ENCODE measurements at places on chromosomes 5 and 9.

- DNase-seq: no peak
Observed at GRCh38 chr5:11400316-11400715, 503.9 kb downstream of the CTNND2 start.

- peak; percentile 66 for DNase-seq
Observed at GRCh38 chr9:128034821-128035652, 32.1 kb downstream of the NAIF1 start.

DNA sequence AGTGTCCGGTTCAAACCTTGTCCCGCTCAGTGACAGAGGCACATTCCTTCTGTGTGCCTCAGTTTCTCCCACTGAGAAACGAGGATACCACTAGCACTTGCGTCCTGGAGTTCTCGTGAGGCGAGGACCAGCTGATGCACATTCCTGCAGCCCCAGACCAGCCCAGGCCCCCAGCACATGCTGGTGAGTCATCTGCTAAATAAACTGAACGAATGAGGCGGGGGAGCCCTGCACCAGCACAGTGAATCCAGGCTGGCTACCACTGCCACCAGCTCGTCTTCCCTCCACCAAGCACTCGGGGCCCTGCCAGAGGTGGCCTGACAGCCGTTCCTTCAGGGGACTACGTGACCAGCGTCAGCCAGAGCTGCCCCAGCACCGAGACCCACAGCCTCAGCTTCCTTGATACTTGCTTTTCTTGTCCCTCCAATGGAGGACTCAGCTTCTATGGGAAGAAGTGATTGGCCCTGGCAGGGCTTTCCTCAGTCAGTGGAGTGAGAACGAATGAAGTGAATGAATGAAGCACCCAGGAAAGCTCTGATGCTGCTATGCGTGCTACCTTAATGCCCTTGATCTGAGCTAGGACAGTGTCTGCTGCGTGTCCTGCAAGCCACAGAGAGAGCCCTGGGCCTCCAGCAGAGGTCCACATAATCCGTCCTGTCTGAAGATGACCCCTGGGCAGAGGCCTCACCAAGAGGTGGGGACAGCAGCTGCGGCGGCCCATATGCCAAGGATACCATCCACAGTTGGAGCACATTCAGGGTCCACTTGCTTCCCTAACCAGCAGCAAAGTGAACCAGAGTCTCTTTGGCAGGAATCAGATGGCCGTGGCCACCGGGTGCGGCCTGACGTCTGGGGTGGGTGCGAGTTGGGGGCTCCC, 13.5 kb upstream of the BARX1 start:
- no peak for DNase-seq

GRCh38 chr9:123769719-123770118, 160.2 kb downstream of the DENND1A start:
- peak; percentile 37 for DNase-seq

DNA sequence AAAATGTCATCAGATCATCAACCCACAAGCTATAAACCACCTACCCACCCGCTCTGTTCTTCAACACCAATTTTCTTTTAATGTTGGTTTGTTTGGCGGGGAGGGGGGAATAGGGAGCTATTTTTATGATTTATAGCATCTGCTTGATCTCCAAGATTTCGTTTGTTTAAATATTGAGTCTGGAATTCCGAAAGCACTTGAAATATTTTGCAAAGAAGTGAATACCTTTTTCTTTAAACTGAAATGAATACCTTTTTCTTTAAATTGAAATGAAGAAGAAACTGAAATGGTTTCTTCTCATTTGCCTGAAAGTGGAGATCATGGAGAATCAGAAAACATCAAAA, 49.0 kb upstream of the TENT2 start:
- no peak for DNase-seq

DNA sequence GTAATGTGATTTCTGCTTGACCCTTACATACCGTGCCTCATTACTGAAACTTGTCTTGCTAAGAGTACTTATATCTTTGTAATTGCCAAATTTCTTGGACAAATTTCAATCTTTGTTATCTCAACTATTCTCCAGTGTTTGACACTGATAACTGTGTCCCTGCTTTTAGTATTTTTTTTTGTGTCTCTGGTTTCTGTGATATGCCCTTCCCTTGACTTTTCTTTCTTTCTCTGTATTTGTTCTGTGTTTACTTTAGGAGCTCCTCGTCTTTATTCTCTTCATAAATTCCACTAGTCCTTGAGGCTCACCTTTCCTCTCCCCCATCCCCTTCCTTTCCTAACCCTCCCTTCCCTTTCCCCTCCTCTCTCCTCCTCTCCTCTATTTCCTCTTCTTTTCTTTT, 123.7 kb upstream of the FBXL17 start:
- DNase-seq: no peak

GRCh38 chr5:15752663-15753285, 252.8 kb downstream of the FBXL7 start:
- no peak for DNase-seq

- no peak for DNase-seq
Observed at GRCh38 chr5:55320571-55320970, 12.8 kb downstream of the MTREX start.

DNA sequence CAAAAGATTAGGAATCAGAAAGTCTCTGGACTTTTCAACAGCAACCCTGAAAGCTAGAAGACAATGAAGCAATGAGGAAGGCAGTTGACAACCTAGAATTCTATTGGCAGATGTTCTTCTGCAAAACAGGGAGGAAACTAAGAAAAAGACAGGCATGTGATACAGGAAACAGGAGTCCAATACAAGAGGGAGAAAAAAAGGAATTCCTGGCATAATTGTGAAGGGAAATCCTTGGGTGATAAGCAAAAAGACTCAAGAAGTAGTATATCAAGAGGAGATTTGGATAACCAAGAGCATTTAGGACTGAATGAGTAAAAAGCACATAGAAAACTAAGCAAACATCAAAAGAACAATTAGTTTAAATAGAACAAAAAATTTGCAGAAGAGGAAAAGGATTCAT, 58.6 kb downstream of the LPAR1 start:
- DNase-seq: no peak

- DNase-seq: no peak
Observed at GRCh38 chr9:19116107-19116790, 11.0 kb downstream of the PLIN2 start.

DNA sequence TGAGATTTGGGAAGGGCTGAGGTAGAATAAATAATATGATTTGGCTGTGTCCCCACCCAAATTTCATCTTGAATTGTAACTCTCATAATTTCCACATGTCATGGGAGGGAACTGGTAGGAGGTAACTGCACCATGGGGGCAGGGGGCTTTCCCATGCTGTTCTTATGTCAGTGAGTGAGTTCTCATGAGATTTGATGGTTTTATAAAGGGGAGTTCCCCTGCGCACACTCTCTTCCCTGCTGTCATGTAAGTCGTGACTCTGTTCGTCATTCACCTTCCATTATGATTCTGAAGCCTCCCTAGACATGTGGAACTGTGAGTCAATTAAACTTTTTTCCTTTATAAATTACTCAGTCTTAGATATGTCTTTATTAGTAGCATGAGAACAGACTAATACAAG, 115.5 kb upstream of the STARD4 start:
- no peak for DNase-seq

DNA sequence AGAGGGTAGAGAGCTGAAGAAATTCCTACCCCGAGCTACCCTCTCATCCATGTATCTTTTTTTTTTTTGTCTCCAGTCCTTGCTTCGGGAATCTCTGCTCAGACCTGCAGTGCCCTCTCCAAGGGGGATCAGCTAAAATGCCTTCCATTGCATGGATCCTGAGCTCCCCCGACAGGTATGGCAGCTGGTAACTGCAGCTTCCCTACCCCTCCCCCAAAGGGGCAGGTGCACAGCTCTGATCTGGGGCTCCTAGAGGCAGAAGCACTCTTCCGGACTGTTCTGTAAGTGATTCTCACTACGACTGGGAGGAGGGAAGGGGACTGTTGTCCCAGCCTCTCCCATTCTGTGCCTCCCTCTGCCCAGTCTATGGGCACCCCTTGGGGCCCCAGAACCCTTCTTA, 169.6 kb downstream of the MELK start:
- DNase-seq: no peak

GRCh38 chr5:116032991-116033390, 719 bp downstream of the ARL14EPL start:
- no peak for DNase-seq

DNA sequence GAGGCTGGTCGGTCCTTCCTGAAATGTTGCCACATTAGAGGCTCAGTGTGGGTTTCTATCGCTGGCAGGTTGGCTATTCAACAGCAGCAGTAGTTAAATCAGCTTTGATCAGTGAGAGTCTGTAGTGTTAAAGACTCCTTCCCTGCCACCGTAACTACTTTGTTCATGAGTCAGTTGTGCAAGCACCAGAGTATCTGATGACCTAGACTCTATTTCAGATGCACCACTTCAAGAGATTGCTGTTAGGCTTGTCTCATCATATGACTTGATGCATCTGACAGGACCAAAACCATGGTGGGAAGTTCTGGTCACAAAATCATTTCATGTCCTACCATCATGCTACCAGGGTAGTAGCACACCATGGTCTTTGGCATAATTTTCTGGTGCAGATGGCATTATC, 482.7 kb upstream of the MPDZ start:
- DNase-seq: no peak

- DNase-seq: no peak
Observed at GRCh38 chr9:92253656-92254055, 39.8 kb downstream of the IARS1 start.

DNA sequence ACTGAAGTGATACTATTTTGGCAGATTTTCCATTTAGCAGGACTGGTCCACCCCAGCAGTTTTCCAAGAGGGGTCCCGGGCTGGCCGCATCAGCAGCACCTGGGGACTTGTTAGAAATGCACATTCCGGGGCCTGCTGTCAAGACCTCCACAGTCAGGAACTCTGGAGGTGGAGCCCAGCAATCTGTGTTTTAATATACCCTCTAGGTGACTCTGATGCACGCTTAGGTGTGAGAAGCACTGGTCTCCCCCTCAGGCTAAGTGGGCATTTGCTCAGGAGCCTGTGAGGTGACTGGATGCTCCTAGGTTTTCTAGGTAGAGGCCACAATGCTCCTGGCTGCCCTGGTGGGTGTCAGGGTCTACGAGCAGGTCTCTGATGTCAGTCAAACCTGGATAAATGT, 81.7 kb downstream of the DCP2 start:
- no peak for DNase-seq

DNA sequence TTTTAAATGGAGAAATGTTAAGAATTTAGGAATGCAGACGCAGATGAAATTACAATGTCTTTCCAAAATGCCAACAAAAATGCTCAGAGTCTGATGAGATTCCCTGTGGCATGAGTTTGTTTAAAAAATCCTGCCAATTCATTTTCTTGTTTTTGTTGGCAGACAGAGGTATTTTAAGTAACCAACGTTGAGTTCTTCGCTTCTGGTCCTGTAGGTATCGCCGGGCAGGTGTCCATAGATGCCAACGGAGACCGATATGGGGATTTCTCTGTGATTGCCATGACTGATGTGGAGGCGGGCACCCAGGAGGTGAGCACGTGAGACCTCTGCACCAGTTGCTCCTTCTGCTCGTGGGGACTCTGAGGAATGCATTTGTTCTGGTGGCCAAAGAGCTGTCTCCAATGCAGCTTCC, 69.4 kb downstream of the NPR3 start:
- no peak for DNase-seq

GRCh38 chr5:153130296-153130695, 360.2 kb upstream of the GRIA1 start:
- DNase-seq: no peak

- DNase-seq: no peak
Observed at GRCh38 chr5:79924936-79925893, 65.8 kb downstream of the MTX3 start.

DNA sequence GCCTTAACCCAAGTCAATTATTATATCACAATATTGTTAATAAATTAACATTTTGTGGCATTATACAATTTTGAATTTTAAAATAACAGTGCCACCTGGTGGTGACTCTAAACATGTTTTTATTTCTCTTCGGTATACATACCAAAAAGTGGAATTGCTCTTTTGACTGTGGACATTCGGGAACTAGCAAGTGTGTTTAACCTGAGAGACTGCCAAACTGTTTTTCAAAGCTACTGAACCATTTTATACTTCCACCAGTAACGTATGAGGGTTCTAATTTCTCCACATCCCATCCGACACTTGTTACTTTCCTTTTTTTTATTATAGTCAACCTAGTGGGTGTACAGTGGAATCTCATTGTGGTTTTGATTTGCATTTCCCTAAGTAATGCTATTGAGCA, 18.3 kb upstream of the HSDL2 start:
- no peak for DNase-seq

GRCh38 chr9:125829743-125830142, 82.6 kb downstream of the PBX3 start:
- no peak for DNase-seq

DNA sequence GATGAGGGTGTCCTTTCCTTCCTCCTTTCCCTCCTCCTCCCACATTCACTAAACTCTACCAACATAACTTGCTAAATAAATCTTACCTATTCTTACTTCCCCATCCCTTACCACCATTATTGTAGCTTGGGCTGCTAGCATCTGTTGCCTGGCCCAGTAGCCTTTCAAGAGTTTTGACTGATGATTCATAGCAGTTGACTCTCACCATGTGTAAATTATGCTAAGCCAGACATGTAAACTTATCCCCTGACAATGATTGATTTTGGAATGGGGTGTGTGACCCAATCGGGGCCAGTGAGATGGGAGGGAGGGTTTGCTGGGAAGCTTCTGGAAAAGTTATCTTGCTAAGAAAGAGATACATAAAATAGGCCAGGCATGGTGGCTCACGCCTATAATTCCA, 161.8 kb upstream of the SPRY4 start:
- DNase-seq: no peak

DNA sequence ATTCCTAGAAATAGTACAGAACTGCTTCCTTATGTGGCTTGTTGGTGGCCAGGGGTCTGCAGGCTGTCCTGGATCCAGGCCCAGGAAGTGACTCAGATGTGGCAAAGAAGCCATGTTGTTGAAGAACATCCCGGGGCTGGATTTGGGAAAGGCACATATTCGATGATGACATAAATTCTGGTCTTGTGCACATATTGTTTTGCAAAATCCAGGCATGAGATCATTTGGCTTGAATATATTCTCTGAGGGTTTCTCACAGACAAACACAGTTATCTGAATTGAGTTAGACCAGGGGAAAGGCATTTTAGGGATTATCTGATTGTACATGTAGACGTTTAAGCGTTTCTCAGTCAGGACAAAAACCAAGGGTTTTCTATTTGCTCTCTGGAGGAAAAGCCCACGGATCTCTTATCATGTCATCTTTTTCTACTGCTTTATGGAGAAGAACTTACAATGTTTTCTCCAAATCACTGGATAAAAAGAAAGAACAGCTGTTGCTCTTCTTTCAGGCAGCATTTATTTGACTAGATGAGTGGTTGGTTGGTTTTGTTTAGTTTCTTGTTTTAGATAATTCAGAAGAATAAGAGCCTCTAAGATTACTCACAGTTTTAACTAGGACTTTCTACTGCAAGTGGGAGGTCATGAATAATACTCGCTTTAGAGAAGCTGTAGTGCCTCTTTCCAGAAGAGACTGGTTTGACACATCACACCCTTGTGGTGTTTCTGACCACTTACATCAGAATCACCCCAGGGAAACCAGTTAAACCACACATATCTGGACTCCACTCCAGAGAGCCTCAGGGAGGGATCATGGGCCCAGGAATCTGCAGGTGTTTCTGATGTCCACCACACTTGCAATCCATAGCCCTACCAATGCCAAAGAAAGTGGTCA, 29.5 kb upstream of the LHFPL2 start:
- peak; percentile 87 for DNase-seq

- DNase-seq: no peak
Observed at GRCh38 chr9:959914-960313, 16.5 kb upstream of the DMRT3 start.

Measured in left hindlimb (tissue), 1 donor.